BE2C (cell line): ENCODE measurements at places on chromosomes 5 and 9.

DNA sequence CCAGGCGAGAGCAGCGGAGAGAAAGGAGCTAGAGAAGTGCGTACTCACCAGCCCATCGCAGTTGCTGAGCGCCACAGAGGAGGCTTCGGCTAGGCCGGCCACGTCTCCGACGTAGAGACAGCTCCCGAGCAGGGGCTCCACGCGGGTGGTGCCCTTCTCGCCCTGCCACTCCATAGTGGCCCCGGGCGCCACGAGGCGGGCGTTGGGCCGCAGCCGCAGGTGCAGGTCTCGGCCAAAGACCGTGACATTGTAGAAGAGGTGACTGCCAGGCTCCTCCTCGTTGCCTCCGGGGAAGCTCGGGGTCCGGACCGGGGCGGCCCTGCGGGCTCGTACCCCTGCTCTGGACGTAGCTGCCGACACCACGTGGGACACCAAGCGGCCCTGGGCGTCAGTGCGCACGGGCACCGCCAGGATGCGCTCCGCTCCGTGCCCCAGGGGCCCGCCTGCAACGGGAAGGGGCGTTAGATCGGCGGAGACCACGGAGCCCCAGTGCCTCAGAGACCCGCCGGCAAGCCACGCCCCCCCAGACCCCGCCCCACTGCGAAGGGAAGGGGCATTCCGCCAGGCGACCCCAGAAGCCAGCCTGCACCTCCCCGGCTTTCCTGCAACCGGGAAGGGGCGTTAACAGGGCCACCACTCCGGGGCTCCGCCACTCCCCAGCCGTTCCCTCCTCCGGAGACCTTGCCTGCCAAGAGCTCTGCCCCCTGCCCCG lies 1.4 kb downstream of the ADAMTS2 start:
- peak; percentile 64 for DNase-seq

DNA sequence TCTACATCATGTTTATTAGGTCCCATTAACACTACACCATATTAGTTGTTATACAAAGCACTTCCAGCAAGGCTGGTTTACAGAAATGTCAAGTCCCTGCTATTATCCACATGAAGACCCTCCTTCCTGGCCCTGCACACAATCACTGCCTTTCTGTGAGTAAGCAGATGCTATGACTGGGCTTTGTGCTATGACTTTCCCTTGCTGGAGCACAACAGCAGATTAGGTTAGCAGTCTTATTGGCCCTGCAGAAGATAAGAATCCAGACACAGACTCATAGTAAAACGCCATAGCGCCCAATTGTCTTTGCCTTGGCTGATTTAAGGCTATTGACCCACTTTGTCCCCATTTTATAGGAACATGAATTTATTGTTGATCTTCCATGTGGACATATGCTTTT lies 228.9 kb upstream of the ACTBL2 start:
- DNase-seq = peak; percentile 78

GRCh38 chr5:108703313-108703712 lies 44.4 kb upstream of the FER start:
- no peak for DNase-seq

GRCh38 chr5:95374061-95374460 lies 17.1 kb upstream of the FAM81B start:
- DNase-seq = no peak

DNA sequence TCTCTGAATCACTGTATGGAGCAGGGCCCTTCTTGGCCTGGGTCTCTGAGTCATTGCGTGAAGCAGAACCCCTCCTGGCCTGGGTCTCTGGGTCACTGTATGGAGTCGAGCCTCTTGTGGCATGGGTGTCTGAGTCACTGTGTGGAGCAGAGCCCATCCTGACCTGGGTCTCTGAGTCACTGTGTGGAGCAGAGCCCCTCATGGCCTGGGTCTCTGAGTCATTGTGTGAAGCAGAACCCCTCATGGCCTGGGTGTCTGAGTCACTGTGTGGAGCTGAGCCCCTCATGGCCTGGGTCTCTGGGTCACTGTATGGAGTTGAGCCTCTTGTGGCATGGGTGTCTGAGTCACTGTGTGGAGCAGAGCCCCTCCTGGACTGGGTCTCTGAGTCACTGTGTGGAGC lies 94.0 kb upstream of the RAPGEF1 start:
- no peak for DNase-seq

GRCh38 chr5:154842689-154843530 lies 7.5 kb downstream of the FAXDC2 start:
- no peak for DNase-seq

DNA sequence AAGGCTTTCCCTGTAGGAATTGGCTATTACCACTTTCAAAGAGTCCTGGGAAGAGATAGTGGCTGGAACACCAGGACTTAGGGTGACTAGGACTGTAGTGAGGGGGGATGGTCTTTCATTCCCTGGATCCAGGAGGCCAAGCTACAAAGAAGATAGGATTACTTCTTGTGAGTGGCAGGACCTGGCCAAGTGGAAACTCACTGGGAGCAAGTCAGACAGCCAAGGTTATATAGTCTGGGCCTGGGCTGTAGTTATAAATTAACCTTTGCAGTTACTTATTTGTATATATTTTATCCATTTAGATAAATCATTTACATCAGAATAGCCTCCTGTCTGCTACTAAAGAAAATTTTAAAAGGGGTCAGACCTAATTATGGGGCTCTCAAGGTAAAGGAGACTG lies 124.3 kb downstream of the TLR4 start:
- DNase-seq = no peak

- DNase-seq = no peak
These were observed 156.5 kb downstream of the ERCC6L2 start for GRCh38 chr9:96031916-96032534.

DNA sequence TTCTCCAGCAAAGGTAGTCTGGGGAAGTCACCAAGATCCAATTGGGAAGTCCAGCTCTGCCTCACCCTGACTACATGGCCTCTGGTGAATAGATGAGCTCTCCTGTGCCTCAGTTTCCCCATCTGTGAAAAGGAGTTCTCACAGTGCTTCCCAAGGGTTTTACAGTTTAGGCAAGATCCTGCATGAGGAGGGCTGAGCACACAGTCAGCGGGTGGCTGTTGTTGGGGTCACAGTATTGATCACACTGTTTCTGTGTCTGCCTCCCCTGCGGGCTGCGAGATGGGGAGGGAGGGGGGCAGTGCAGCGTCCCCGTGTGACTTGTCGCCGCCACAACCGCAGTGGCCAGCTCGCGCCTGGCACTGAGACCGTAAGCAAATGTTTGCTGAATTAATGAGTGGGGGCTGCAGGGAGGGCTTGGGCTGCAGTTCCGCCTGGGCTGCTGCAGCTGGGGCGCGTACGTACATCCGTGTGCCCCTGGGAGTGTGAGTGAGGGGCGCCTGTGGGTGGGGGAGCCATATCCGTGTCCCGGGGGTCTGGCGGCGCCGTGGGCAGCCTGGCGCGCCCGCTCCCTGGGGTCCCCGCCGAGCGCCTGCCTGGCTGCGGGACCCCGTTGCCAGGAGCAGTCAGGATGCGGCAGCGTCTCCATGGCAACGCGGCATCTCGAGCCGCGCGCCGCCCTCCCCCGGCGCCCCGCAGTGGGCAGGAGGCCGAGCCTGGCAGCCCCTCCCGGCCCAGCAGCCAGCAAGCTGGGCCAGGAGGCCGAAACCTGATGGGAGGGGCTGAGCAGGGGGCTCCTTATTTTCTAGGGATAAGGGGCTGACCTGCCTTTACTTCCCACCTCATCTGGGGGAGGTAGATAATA lies 31.4 kb upstream of the PSD2 start:
- DNase-seq = peak; percentile 75

DNA sequence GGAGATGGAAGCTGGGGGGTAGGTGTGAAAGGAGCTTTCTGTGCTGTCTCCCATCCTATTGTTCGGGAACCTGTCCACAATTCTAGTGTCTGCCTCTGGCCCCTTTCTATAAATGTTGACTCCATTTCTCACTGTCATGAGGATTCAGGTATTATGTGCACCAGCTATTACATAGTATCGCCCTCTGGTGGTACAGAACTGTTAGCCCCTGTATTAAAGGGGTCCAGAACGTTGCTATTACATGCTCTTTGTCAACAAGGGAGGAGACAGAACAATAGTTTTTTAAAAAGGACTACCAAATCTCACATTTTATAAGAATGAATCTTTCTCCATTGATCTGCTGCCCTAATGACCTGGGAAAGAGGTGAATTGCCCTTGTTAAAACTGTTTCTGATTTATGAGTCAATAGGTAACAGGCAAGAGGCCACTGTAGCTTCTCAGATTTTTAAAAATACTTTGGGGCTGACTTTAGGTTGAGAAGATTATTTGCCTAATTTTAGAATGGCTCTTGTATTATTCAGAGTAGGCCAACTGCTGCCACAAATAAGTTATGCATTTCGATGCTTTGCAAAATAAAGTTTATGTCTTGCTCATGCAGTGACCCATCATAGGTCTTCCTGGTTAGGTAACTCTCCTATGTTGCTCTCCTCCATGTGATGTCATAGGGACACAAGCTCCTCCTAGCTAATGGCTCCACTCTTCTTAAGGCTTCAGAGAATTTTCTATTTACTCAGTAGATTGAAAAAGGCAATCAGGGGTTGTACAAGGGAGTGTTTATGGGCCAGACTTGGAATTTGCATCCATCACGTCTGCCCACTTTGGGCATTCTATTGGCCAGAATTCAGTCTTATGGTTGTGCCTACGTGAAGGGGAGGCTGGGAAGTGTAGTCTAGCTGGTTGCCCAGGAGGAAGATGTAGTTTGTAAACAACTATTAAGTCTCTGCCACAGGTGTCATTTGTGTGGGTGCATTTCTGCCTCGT lies 20.8 kb downstream of the DCANP1 start:
- DNase-seq = peak; percentile 43

- peak; percentile 19 for DNase-seq
These were observed at the start of gene MAMDC4 for GRCh38 chr9:136851941-136852663. TSS of gene MAMDC4 (plus strand) at chr9:136852346. CDS start at chr9:136852417, 71 bp downstream.

DNA sequence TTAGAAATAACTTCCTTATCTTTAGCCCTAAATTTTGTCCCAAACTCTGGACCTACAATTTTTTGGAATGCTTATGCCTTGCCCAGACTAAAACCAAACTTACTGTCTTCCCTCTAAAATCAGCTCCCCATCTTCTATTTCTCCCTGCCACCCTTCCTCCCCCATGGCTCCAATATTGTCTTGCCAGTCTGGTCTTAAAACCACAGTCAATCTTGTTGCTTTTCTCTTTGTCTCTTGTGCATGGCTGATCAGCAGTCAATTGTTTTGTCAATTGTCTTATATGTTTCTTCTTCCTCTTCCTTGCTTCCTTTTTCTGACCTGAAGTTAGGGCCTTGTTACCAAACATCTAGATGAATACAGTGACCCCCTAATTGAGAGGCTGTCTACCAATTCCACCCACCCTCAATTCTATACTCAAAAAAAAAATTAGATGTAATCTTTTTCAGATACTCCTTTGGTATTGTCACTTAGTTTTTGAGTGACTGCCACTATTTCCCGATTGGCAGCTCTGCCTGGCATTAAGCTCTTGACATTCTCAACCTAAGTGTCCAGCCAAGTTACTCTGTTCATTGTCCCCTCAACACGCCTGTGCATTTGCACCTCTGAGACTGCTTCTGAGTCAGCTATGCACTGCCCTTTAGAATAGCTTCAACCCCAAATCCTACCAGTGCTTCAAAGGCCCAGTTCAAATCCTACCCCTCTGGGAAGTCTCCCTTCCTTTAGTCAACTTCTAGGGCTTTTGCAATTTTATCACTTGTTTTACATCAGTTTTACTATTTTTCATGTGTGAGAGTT lies 2.5 kb downstream of the PDCD1LG2 start:
- DNase-seq = no peak

DNA sequence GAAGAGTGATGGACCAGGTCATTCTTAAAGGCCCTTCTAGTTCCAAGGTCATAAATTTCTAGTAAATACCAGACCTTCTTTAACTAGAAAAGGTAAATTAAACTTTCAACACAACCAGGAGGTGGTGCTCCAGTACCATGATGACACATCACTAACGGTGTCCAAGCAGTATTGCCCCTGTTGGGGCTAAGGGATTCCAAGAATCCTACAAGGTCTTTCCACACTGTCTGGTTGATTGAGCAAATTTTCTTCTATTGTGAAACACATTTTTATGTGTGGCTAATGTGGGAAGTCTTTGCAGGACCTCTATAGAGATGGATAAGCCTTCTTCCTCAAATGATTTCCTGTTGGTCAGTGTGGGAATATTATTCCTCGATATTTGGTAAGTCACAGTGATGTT lies 459.6 kb upstream of the PAPPA start:
- no peak for DNase-seq

DNA sequence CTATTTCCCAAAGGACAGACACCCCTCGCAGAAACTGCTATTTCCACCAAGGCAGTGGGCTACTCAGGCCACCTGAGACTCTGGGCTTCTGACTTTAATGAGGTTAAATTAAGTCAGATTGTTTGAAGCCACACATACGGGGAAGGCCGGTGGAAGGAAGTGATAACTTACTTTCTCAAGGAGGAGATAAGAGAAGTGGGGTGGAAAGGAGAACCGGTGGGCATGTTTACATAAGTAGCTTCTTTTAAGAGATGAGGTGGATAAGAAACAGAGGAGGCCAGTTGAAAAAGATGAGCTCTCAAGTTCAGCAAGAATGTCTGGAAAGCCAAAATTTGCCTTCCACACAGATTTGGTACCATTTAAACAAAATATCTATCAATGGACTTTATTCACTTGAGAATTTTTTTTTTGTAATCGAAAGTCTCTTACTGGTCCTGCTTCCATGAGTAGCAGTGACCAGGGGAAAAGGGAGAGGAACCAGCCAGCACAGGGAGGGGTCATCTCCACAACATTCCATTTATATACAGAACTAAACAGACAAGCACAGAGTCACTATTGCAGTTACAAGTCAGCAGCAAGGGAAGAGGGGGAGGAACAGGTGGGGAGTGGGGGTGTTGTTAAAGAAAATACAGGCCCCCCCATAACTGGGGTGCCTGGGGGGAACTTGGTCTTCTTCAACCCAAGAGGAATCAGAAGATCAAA lies 20.0 kb downstream of the CCDC125 start:
- DNase-seq = no peak

- no peak for DNase-seq
These were observed 68.7 kb downstream of the INSYN2B start for GRCh38 chr5:169911448-169912212.

DNA sequence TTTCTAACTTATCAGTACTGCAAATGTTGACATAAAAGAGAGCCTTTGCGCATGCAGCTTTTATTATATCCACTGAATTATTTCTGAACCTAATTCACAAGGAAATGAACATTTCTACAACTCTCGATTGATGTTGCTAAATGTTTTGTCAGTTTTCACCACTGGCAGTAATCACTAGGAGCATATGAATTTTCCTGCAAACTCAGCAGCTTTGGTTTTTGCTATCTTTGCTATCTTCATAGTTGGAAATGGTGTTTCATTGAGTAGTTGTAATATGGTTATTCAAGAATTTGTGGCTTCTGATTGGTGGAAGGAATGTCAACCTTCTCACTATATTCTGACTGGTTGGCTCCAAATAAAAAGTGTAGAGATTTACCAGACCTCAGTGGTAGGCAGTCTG lies 8.9 kb upstream of the SHC3 start:
- DNase-seq = no peak

- DNase-seq = no peak
These were observed 84.1 kb upstream of the SPATA31D4 start for GRCh38 chr9:81844131-81844567.

DNA sequence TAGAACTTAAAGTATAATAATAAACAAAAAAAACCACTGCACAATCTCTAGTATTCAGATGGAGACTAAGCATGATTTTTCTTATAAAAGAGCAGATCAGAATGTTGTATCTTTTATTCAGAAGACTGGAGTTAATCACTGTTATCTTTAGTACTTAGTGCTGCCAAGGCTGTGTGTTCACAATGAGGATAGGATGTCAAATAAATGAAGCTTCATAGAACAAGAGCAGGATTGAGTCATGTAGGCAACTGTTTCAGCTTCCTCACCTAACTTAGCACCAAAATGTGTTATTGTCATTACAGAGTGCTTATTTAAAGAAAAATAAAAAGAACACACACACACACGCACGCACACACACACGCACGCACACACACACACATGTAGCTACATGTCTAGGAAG lies 58.1 kb upstream of the CDKN2B start:
- DNase-seq = no peak

GRCh38 chr9:27473111-27473529 lies 51.0 kb upstream of the IFNK start:
- DNase-seq = no peak
